ENCODE measurements at places on chromosomes 7 and 10.
A peak's percentile ranks its signal among the peaks of the same experiment; 100 is the strongest.

- DNase-seq: no peak
Measured at GRCh38 chr7:126535176-126535575, 717.6 kb downstream of the GRM8 start.

DNA sequence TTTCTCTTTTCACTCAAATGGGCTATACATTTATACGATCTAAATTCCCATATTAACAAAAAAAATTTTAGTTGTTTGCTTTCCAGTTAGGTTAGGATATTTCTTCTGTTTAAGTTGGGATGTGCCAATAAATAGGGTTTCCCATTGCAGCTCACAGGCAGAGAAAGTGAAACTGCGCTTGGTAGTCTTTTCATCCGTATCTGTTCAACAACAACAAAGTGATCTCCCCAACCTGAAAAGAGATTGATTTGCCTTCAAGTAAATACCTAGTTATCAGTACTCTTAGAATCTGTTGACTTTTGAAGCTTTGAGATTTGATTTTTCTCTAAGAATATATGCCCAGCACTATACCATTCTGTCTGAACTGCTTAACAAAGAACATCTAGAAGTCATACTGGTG, 143.4 kb downstream of the DYNC1I1 start:
- DNase-seq: no peak

DNA sequence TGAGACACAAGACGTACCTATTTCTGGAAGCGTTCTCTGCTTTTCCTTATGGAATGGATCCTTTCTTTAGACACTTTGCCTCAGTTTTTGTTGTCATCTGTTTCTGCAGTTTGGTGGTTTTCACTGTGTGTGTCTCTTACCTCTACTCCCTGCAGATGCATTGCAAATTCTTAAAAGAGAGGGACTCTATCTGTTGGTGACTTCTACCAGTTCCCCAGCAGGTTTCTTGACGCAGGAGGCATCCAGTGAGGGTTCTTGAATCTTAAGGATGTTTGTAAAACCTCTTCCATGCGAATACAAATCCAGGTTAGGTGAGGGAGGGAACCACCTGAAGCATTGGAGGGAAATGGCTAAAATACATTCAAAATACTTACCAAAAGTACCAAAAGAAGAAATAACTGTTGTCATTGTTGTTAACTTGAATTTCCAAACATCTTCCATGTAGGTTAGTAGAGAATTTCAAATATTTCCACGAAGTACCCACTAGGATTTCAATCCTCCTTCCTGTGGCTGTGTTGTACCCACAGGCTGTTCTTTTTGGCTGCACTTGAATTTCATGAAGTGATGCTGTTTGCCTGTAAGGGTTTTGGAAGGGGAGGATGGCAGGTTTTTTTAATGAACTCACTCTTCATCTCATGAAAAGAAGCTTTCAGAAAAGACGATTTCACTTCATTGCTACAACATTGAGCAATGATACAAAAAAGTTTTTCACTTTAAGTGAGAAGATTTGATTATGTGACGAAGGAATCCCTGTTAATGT, 32.2 kb downstream of the PLXDC2 start:
- DNase-seq: no peak

- no peak for DNase-seq
Measured at GRCh38 chr7:2476298-2476697, at the start of gene GRIFIN. GRIFIN (minus strand) TSS chr7:2476398; CDS start chr7:2476383, 15 bp downstream.

DNA sequence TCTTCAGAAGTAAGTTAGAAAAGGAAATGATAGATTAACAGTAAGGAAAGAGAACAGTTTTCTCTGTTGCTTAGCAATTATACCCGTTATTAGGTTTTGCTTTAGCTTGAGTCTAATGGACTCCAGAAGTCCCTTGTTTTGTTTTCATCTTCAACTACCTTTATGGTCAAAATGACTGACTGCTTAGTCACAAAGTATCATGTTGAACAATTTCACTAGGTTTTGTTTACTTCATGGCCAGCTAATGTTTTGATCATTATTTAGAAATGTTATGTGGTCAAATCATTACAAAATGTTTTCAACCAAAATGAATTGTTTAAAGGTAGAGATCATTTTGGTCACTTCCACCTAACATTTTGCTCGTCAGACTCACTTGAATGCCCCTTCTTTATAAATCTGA, 1.9 kb downstream of the UBN2 start:
- peak; percentile 23 for DNase-seq

DNA sequence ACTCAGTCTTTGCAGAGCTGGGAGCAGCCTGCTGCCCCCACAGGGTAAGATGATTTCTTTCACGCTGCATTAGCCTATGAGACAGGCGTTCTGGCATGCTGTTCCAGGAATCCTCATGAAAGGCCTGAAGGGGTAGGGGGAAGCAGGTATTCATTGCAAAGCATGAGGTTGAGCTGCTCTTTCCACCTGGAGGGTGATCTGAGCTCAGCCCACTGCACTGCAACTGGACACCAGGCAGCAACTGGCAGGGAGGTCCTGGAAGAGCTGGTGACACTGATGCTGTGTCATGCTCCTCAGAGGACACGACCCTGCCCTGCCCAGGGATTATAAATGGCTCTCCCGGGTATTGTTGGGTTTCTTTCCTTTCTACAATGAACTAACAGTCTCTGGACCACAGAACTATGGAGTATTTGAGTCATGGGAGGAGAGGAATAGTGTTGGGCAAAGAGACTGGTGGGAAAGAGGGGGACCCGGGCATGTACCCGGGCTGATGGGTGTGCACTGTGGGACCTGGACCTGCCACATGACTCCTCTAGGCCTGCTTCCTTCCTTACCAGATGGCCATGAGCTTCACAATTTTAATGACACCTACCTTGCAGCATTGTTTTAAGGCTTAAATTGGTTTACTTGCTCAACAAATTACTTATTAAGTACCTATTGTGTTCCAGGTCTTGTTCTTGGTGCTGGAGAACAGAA, 24.3 kb downstream of the SLC25A28 start:
- DNase-seq: no peak
